Activated CD8-positive, alpha-beta memory T cell treated with anti-CD3 and anti-CD28 coated beads, Interleukin-2, amount 10 ng/mL, durations not matched to agents 7 days and 5 days (primary cell): ENCODE measurements at places on chromosomes 6 and 20. TPM values are rescaled to one million over a fixed set of nuclear protein-coding genes. Genes with fewer than 3 reads are reported as not detected.

GRCh38 chr6:133468591-133468990 lies 227.4 kb downstream of the EYA4 start:
- no peak overlapping the region for H3K4me3 ChIP-seq
- no peaks in the 10 kb centered on the region for H3K27me3 ChIP-seq
- no peak for DNase-seq
- H3K27ac ChIP-seq: no peak overlapping the region
- H3K36me3 ChIP-seq: no peaks in the 10 kb centered on the region

- H3K27ac ChIP-seq: no peak overlapping the region
- H3K27me3 ChIP-seq: no peaks in the 10 kb centered on the region
Measured at GRCh38 chr6:10310826-10311225, 104.0 kb downstream of the TFAP2A start.

- H3K27me3 ChIP-seq: no peaks in the 10 kb centered on the region
- no peaks in the 10 kb centered on the region for H3K36me3 ChIP-seq
- no peaks in the 10 kb centered on the region for H3K4me1 ChIP-seq
- H3K4me3 ChIP-seq: no peak overlapping the region
Measured at GRCh38 chr6:64984948-64985347, 722.1 kb downstream of the EYS start.

THBD gene
- total RNA-seq: not detected

GRCh38 chr6:131519670-131520436 lies 53.2 kb upstream of the ARG1 start:
- no peak overlapping the region for H3K4me3 ChIP-seq
- H3K27me3 ChIP-seq: no peaks in the 10 kb centered on the region
- DNase-seq: peak; percentile 67

- H3K27me3 ChIP-seq: peaks cover 77% of the 10 kb centered on the region
- DNase-seq: no peak
- peaks cover 11% of the 10 kb centered on the region for H3K36me3 ChIP-seq
- H3K4me3 ChIP-seq: no peak overlapping the region
- H3K27ac ChIP-seq: peak overlapping the region; percentile 40
- no peaks in the 10 kb centered on the region for H3K4me1 ChIP-seq
Measured at GRCh38 chr20:22582386-22582963, 1.9 kb downstream of the FOXA2 start.

VARS2 gene
- total RNA-seq: 46.6 TPM

- DNase-seq: no peak
- H3K27ac ChIP-seq: no peak overlapping the region
- peaks cover 31% of the 10 kb centered on the region for H3K27me3 ChIP-seq
- H3K36me3 ChIP-seq: no peaks in the 10 kb centered on the region
- H3K4me3 ChIP-seq: no peak overlapping the region
Measured at GRCh38 chr20:58756450-58756775, 63.8 kb downstream of the NPEPL1 start.

MOXD1 gene
- 0.45 TPM for total RNA-seq

SLC17A9 gene
- 34.1 TPM for total RNA-seq

DNA sequence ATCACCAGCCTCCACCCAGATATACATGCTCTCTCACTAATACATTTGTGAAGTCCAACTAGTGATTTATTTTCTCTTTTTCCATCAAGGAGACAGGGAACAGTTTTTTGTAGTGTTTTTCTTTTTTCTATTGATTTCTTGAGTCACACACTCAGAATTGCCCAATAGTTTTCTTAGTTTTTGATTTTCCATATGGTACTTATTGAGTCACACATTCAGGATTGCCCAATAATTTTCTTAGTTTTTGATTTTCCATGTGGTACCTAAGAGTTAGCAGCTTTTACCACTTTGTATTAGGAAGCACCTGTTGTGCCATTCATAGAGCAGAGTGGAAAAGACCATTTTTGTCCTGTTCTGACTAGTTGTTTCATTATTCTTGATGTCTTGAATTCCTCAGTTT lies 1268.8 kb downstream of the EPHA7 start:
- no peak overlapping the region for H3K27ac ChIP-seq
- H3K4me1 ChIP-seq: no peaks in the 10 kb centered on the region
- no peaks in the 10 kb centered on the region for H3K27me3 ChIP-seq
- H3K36me3 ChIP-seq: no peaks in the 10 kb centered on the region
- no peak for DNase-seq
- H3K4me3 ChIP-seq: no peak overlapping the region

CLDN20 gene
- total RNA-seq: not detected

CHMP4B gene
- 81.9 TPM for total RNA-seq

DNA sequence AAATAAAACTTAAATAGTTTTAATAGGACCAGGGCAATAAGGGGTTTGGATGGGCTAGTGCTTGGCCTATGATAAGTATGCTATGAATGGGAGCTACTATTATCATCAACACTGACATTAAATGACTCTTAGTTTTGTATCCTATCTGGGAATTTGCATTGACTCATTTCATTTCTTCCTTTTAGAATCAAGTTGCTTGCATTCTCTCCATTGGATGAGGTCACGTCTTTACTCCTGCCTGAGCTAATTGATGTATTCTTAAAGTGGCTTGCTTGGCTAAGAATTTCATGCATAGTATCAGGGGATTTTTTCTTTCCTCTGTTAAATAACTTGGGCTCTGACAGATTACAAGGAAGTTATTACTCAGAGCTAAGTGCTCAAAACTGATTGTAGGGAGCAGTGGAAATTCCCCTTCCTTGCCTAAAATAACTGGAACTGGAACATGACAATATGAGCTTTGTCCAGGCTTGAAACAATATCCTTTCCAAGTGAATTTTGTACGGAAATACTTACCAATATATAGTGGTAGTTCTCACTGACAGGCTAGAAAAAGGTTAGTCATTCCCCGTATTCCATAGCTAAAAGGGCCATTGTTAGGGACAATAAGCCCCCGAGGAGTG lies 169.9 kb downstream of the BCAS1 start:
- peaks cover 52% of the 10 kb centered on the region for H3K4me1 ChIP-seq
- H3K27ac ChIP-seq: no peak overlapping the region
- no peak for DNase-seq
- H3K36me3 ChIP-seq: no peaks in the 10 kb centered on the region
- H3K27me3 ChIP-seq: no peaks in the 10 kb centered on the region

- DNase-seq: no peak
- no peaks in the 10 kb centered on the region for H3K27me3 ChIP-seq
- H3K27ac ChIP-seq: no peak overlapping the region
- no peaks in the 10 kb centered on the region for H3K36me3 ChIP-seq
- no peak overlapping the region for H3K4me3 ChIP-seq
Measured at GRCh38 chr6:48747040-48747439, 636.0 kb upstream of the PTCHD4 start.

CYP39A1 gene
- total RNA-seq: not detected

DNA sequence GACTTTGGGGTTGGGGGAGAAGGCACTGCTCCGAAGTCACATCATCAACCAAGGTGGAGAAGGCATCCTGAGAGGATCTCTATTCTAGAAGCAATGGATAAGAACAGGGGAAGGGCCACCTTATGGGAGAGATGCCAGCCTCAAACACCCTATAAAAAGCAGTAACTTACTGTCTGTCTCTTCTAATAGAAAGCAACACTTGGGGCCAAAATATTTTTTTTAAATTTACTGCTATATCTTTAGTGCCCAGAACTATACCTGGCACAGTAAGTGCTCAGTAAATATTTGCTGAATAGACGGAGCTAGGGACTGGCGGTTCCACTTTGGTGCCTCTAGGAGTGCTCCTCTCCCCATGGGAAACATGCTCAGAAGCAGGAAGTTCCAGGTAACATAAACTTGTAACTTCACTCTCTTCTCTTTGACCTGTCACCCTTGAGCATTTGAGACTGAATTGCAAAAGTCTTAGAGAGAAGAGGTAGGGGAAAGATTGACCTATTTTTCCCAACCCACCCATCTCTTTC lies 807 bp upstream of the OTOR start:
- no peak overlapping the region for H3K27ac ChIP-seq
- no peak overlapping the region for H3K4me3 ChIP-seq
- peaks cover 3% of the 10 kb centered on the region for H3K36me3 ChIP-seq

PROKR2 gene
- total RNA-seq: not detected

GRCh38 chr20:58693226-58694006 lies 816 bp downstream of the NPEPL1 start:
- peaks cover 12% of the 10 kb centered on the region for H3K4me1 ChIP-seq
- H3K27me3 ChIP-seq: no peaks in the 10 kb centered on the region
- peaks cover 2% of the 10 kb centered on the region for H3K36me3 ChIP-seq
- no peak for DNase-seq
- peak overlapping the region; percentile 48 for H3K27ac ChIP-seq

DNA sequence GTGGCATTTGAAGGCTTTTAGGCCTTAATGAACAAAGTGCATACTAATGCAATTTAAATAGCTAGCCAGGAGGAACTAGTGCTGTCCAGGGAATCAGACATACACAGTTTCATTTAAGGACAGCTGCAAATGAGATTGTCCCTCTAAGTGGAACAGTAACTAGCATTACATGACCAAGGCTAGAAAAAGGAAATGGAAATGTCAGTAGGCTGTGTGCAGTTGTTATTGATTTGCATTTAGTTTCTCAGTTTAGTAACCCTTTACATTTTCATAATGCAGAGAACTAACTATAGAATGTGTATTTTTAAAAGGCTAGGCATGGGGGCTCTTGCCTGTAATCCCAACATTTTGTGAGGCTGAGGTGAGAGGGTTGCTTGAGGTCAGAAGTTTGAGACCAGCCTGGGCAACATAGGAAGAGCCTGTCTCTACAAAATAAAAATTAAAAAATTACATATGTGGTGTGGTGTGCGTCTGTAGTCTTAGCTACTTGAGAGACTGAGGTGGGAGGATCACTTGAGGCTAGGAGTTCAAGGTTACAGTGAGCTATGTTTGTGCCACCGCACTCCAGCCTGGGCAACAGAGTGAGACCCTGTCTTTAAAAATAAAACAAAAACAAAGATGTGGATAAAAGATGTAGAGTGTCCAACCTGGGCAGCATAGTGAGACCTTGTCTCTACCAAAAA lies 468.0 kb downstream of the UTRN start:
- DNase-seq: no peak
- no peak overlapping the region for H3K4me3 ChIP-seq
- H3K27ac ChIP-seq: no peak overlapping the region
- H3K4me1 ChIP-seq: no peaks in the 10 kb centered on the region

GRCh38 chr6:44119704-44120262 lies 7.5 kb downstream of the MRPL14 start:
- no peak overlapping the region for H3K4me3 ChIP-seq
- DNase-seq: no peak
- peaks cover 19% of the 10 kb centered on the region for H3K36me3 ChIP-seq

ZNF391 gene
- 0.73 TPM for total RNA-seq

- no peak overlapping the region for H3K27ac ChIP-seq
- H3K4me1 ChIP-seq: no peaks in the 10 kb centered on the region
- peaks cover 15% of the 10 kb centered on the region for H3K27me3 ChIP-seq
- peaks cover under 1% of the 10 kb centered on the region for H3K36me3 ChIP-seq
- DNase-seq: no peak
Measured at GRCh38 chr6:100161782-100162365, 167.9 kb upstream of the MCHR2 start.

UNC5CL gene
- 1.3 TPM for total RNA-seq

DNA sequence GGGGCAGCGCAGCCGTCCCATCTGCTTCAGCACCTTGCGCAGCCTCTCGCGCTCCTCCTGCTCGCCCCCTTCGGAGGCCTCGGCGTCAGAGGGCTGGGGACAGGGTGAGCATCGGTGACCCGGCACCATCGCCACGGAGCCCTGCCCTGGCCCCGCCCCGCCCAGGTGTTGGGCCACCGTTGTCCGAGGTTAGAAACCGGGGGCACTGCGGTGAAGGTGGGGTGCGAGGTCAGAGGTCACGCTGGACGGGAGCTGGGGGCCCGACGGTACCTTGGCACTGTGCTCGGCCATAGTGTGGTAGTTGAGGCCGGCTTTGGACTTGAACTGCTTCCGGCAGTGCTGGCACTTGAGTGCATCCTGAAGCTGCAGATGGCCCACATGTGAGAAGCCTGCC lies 6.4 kb downstream of the ZNF512B start:
- H3K27ac ChIP-seq: no peak overlapping the region
- no peaks in the 10 kb centered on the region for H3K27me3 ChIP-seq
- peaks cover 15% of the 10 kb centered on the region for H3K36me3 ChIP-seq
- peaks cover 4% of the 10 kb centered on the region for H3K4me1 ChIP-seq
- DNase-seq: no peak

- no peak overlapping the region for H3K27ac ChIP-seq
- H3K36me3 ChIP-seq: peaks cover 59% of the 10 kb centered on the region
- H3K27me3 ChIP-seq: no peaks in the 10 kb centered on the region
- peaks cover 29% of the 10 kb centered on the region for H3K4me1 ChIP-seq
Measured at GRCh38 chr20:426566-426965, 18.5 kb downstream of the RBCK1 start.

- H3K4me1 ChIP-seq: peaks cover 18% of the 10 kb centered on the region
- H3K27ac ChIP-seq: no peak overlapping the region
- no peak overlapping the region for H3K4me3 ChIP-seq
Measured at GRCh38 chr20:20463933-20464374, 96.0 kb downstream of the INSM1 start.

DNA sequence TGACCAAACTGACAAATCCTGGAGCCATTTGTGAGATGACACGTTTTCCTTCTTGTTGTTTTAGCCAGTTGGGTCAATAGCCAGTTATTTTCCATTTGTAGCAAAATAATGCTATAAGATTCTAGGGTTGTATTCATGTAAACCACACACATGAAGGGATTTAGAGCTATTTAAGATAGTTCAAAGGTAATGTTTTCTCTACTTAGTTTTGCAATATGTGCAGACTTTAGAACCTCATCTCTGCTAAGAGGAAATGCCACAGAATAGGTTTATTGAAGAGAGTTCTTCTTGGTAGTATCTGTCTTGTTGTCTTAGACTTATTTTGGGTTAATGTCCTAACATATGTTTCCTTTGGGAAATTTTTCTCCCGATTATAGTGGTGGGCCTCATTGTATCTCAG lies 213.5 kb upstream of the RIMS1 start:
- H3K27ac ChIP-seq: no peak overlapping the region
- DNase-seq: no peak
- no peaks in the 10 kb centered on the region for H3K4me1 ChIP-seq
- no peak overlapping the region for H3K4me3 ChIP-seq
- no peaks in the 10 kb centered on the region for H3K27me3 ChIP-seq

GTSF1L gene
- total RNA-seq: 0.28 TPM

GRCh38 chr6:3297006-3297405 lies 38.3 kb downstream of the PSMG4 start:
- no peaks in the 10 kb centered on the region for H3K4me1 ChIP-seq
- no peak overlapping the region for H3K27ac ChIP-seq
- H3K4me3 ChIP-seq: no peak overlapping the region
- peaks cover 2% of the 10 kb centered on the region for H3K27me3 ChIP-seq
- no peak for DNase-seq
- no peaks in the 10 kb centered on the region for H3K36me3 ChIP-seq

CTAGE9 gene
- total RNA-seq: not detected

DNA sequence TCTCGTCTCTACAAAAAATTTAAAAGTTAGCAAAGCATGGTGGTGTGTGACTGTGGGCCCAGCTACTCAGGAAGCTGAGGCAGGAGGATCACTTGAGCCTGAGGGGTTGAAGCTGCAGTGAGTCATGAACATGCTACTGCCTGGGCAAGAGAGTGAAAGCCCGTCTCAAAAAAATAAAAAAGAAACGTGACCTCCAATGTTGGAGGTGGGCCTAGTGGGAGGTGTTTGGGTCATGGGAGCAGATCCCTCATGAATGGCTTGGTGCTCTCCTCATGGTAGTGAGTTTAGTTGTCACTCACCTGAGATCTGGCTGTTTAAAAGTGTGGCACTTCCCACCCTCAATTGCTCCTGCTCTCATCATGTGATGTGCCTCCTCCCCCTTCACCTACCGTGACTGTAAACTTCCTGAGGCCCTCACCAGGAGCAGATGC lies 24.3 kb downstream of the RBL1 start:
- H3K27ac ChIP-seq: peak overlapping the region; percentile 77
- H3K4me3 ChIP-seq: no peak overlapping the region
- DNase-seq: peak; percentile 56
- H3K4me1 ChIP-seq: peaks cover 33% of the 10 kb centered on the region
